ENCODE measurements at places on chromosomes 4 and X. TPM values are rescaled to one million over a fixed set of nuclear protein-coding genes. Genes with fewer than 3 reads are reported as not detected.

The EFHC2 gene
- 0.71 TPM for total RNA-seq

The FAM9C gene
- total RNA-seq, result 0.86 TPM

The HSFX4 gene
- total RNA-seq, result not detected

The POLN gene
- under 0.01 TPM for total RNA-seq

The FRAS1 gene
- 1.2 TPM for total RNA-seq

The GABRG1 gene
- total RNA-seq, result not detected

The MAGEB17 gene
- total RNA-seq, result not detected

The CYTL1 gene
- not detected for total RNA-seq

The MTMR8 gene
- not detected for total RNA-seq

The PAGE2 gene
- total RNA-seq, result not detected

The PHKA1 gene
- 7.6 TPM for total RNA-seq

The MAGIX gene
- total RNA-seq, result 1.4 TPM

The FAT4 gene
- 8.3 TPM for total RNA-seq

The CLCN4 gene
- under 0.01 TPM for total RNA-seq

The HTRA3 gene
- 0.35 TPM for total RNA-seq

The LAMP2 gene
- 170 TPM for total RNA-seq

The DIAPH2 gene
- 12.4 TPM for total RNA-seq

The TBC1D14 gene
- total RNA-seq, result 31.7 TPM

The SNX12 gene
- 55.8 TPM for total RNA-seq

The TMEM144 gene
- 2.0 TPM for total RNA-seq

Measured in myometrial cell (primary cell).